ENCODE measurements at places on chromosomes 6 and 20. TPM values are rescaled to one million over a fixed set of nuclear protein-coding genes. Genes with fewer than 3 reads are reported as not detected.

GPX5 gene
- not detected for polyA plus RNA-seq

CDSN gene
- polyA plus RNA-seq = not detected

OR2B6 gene
- not detected for polyA plus RNA-seq

SLPI gene
- polyA plus RNA-seq = 0.63 TPM

DNA sequence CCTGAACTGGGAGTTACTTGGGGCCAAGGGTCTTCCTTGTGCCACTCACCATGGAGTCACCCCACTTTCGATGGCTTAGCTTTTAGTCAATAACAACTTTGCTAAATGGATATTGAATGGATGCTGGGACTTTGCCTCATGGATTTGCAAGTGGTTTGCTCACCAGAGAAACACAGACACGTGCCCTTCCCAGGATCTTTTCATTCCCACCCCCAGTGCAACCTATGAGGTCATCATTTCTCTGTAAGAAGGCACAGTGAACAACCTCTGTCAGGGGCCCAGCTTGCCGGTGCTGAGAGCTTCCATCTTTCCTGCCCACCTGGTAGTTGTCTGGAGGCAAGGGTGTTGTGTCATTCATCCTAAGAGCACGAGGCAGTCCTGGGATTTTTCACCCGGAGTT lies 256.8 kb upstream of the PMEPA1 start:
- no peak for DNase-seq

GRCh38 chr6:98280492-98280891 lies 553.9 kb upstream of the POU3F2 start:
- DNase-seq = no peak

DNA sequence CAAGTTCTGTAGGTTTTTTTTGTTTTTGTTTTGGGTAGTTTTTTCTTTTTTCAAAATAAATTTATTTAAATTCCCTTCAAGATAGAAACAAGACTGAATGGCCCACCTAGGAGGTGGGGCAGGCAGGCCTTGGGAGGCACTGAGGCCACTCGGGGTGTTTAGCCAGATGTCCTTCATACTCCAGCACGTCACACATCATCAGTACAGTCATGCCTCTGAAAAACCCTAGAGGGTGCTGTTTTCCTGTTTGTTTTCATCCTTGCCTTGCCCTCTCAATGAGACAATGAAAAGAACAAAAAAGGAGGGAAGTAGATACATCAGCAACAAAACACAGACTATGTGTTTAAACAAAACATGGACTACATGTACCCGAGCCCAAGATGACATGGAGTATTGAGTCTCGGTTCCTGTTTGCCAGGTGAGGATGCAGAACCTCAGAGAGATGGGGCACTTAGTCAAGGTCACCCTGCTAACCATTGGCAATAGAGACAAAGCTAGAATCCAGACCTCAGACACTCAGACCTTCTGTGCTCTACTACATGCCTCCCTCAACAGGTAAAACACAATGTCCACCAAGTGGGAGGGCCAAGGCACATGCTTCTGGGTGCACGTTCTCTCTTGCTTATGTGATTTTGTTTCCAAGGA lies 26.8 kb upstream of the CLIC5 start:
- DNase-seq = no peak

GRCh38 chr6:116313101-116313776 lies 33.5 kb upstream of the TSPYL1 start:
- no peak for DNase-seq

DNA sequence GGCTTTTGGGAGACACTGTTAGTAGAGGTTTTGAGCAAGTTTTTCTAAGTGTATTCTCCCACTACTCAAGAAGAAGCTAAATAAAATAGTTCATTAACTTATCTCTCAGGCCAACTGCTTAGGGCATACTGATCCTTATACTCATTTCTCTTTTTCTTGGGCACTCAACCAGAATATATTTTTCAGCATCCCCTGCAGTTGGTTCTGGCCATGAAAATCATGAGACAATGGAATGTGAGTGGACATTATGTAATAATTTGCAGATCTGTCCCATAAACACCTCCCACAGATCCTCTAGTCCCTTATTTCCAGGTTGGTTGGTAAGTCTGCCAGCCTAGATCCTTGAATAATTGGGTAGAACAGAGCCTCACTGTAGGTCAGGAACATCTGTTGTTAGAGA lies 136.7 kb downstream of the AIG1 start:
- no peak for DNase-seq

DNA sequence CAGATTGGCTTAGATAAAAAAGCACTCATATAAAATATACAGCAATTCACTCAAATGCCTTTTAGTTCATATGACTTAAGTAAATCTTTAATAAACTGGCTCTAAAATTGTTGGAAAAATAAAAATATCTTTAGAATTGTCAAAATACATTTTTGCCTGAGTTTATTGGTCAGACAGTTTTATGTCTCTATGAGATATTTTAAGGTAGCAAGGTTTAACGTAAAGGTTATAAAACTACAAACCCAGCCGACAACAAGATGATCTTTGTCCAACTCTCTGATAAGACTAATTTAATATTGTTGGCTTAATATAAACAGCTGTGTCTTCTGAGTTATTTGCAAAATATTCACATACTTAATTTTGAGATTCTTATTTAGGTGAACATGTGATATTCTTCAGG lies 39.5 kb downstream of the RNASET2 start:
- no peak for DNase-seq

NOX3 gene
- polyA plus RNA-seq = not detected

DNA sequence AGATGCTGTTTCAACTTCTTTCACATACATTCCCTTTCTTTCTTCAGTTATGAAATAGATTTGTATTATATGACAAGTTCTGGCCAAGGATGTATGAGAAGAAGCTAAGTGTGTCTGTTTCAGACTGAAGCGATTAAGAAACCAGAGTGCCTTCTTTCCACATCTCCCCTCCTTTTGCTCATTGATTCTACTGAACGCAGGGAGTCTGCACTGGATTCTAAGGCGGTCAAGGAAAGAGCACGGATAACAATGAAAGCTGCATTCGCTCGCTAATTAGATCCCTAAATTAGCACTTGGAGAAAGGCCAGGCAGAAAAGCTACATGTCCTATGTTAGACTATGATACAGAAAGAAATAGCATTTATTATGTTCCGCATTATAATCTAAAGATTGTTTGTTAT lies 267.7 kb downstream of the HAO1 start:
- no peak for DNase-seq

DNA sequence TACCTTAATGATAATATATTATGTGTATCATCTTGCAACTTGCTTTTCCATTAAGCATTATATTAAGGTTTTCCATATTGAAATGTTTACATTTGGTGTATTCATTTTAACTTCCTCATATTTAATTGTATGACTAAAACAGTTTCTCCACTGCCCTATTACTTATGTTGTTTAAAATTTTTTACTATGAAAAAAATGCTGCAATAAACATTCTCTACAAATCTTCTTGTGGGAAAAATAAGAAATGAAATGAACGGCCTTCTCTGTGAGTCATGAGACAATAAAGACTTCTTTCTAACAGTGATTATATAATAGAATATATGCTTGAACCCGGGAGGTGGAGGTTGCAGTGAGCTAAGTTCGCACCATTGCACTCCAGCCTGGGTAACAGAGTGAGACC lies 25.5 kb downstream of the FASTKD5 start:
- DNase-seq = no peak

MMP24 gene
- 0.07 TPM for polyA plus RNA-seq

ZSCAN31 gene
- polyA plus RNA-seq = 1.6 TPM

GRCh38 chr20:23609486-23610109 lies 3.9 kb upstream of the CST9 start:
- DNase-seq = no peak

DNA sequence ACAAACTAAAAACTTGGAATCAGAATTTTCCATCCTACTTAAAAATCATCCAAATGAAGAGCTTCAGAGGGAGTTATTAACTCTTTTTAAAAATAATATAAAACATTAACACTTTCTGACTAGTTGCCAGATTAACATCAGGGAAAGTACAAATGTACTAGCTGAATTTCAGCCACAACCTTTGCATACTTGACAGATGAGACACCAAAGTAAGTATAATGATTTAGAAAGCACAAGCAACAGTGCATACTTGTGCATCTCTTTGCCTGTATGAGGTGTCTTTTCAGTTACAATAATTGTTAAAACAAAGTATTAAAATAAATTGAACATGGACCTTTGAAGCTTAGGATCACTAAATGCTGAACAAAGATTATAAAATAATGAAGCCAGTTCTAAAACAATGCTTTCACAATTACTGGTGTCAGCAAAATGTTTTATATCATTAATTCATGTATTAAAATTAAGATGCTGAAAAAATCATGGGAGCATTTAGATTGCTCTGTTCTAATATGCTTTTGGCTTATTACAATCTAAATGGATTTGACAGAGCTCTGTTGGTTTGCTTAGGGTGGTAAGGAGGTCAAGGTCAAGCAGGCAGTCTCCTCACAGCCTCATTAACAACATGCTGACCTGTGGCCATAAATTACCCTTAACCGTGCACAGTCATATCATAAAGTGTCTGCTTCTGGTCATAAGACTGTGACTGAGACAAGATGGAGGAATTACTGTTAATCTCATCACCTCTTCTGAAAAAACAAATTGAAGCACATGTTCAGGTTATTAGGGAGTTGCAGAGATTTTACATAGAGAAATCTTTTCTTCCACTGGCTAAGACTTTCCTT lies 15.1 kb downstream of the RNF217 start:
- DNase-seq = no peak

DNA sequence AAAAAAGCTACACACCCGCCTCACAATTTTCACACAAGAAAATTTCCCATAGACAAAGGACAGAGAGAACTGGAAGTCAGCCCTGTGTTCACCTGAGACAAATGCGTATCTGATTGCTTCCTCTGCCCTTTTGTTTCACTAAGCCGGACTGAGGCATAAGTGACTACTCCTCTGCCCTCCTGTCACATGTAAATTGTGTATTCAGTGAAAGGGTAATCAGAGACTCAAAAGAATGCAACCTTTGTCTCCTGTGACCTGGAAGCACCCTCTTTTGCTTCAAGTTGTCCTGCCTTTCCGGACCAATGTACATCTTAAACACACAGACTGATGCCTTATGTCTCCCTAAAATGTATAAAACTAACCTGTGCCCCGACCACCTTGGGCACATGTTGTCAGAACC lies 483.8 kb upstream of the EYS start:
- DNase-seq = no peak

DNA sequence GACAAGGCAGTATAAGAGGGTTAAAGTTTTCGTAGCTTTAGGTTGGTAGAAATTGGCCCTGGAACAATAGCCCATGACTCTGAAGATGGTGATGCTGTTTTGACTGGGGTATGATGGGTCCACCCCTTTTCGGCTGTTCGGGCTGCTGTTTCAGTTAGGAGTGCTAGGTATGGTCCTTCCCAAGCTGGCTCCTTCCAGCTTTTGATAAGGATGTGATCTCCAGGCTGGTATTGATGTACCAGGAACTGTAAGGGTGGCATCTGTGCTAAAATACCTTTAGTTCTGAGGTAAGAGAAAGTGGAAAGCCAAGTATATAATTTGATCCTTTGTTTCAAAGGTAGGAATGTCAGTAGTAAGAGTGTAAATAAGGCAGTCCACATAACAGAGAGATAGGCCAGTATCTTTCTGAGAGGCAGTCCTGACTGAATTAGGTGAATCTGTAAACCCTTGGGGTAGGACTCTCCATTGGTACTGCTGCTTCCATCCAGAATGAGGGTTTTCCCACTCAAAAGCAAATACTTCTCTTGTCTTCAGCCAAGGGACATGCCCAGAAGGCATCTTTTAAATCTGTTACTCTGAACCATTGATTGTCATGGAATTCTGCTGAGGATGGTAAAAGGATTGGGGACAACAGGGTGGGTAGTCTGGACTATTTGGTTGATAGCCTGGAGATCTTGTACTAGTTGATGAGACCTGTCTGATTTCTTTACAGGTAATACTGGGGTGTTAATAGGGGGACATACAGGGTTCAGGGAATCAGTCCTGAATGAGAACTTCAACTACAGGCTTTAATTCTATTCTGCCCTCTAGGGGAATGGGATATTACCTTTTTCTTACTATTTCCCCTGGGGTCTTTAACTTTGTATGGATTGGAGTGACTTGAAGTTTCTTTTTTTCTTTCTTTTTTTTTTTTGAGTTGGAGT lies 6.1 kb upstream of the ZNFX1 start:
- DNase-seq = no peak

Data from naive B cell (primary cell).